ENCODE measurements at places on chromosomes 5 and 9.

DNA sequence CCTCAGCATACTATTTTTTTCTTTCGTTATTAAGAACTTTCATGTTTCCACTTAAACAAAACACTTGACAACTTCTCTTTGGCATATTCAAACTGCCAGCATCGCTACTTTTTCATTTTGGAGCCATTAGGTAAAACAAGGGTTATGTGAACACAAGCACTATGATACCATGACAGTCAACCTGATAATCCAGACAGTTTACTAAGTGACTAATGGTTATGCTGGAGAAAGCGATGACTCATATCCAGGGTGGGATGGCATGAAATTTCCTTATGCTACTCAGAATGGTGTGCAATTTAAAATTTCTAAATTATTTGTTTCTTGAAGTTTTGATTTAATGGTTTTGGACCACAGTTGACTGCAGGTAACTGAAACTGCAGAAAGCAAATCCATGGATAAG, 29.9 kb upstream of the PRSS3 start:
- DNase-seq: no peak

DNA sequence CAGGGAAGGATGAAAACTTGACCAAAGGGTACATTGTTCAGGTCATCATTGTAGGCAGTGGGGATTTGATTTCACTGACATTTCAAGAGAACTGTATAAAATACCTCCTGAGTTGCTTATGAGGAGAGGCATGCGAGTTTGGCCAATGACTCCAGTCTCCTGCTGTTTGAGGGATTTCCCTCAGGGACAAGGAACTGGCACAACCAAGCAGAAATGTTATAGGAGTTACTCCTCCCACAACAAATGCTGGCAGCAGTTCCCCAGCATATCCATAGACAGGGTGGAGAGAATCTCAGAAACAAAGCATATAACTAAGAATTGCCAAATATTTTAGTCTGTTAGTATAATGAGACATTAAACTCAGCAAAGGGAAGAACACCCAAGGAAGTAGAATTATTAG, 47.2 kb upstream of the FBXL7 start:
- DNase-seq: no peak

- no peak for DNase-seq
Observed at GRCh38 chr9:20906326-20906725, 125.1 kb downstream of the HACD4 start.

DNA sequence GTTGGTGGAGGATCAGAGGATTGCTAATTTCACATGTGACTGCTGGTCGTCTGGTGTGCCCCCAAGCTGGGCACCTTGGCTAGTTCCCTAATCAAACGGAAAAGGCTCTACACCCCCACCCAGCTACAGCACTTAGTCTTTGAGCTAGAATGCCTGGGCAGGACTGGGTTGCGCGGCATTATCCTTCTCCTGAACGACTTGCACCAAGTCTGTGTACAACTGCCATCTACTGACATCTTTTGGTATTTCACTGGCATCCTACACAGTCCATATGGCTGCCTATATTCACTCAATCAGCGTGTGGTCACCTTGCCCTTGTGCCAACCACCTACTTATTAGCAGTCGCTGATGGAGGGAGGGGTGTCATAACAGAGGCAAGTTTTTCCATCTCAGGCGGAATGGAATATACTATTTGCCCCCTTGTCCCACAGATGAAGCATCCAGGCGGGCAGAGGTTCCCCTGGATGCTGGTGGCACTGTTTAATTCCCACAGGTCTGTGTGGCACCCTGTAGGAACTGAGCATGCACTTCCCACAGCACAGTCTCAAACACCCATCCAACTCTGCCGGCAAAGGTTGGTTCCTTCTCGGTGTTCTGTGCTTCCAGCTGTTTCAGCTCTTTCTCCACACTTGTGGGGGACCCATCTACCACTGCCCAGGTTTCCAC, 150.1 kb downstream of the OSTF1 start:
- no peak for DNase-seq

- no peak for DNase-seq
Observed at GRCh38 chr5:79474367-79475151, 39.4 kb downstream of the HOMER1 start.

DNA sequence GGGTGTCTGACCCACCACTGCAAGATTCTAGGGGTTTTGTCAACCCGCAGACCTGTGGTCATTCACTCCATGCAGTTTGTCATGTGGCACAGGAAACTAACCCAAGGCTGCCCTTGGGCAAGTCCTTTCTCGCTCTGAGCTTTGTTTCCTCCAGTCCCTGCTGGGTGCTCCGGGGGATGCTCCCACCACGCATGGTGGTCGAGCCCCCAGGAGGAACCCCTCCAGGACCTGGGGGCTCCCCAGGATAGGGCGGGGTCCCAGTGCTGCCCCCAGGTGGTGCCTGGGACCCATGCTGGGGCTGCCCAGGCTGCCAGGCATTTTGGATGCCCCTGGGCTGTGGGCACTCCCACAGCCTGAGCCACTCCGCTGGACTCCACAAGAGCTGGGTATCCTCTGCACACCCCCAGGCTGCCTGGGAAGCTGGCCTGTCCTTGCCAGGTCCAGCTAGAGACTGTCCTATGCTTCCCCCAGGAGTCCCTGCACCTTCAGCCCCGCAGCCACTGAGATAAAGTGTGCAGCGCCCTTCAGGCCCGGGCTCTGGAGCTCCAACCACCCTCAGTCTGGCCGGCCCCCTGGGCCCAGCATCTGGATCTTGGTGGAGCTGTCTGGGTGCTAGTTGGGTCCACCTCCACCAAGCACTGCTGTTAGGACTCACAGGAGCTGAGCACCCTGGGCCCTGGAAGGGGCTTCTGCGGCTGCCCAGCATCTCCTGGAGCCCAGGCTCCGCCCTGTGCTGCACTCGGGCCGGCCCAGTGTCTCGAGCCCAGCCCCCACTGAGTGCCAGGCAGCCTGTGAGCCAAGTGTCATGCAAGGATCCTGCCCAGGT, 104.3 kb downstream of the PHF2 start:
- DNase-seq: no peak

DNA sequence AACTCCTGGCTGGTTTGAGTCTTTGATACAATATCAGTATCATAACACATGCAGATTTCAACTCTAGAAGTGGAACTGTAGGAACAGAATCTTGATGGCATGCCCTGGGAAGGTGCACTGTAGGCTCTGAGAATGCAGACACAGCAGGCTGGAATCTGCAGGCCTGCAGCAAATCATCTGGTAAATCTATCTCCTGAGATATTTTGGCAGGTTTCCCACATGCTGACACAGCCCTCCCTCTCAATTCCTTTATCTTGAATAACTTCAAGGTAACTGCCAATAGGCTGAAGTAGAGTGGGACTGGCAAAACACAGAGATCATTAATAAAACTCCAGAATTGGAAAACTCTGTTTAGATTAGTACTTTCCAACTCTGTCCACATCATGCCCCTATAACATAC, 177.8 kb upstream of the PCSK5 start:
- no peak for DNase-seq
